ENCODE measurements at places on chromosomes 5 and 9.

DNA sequence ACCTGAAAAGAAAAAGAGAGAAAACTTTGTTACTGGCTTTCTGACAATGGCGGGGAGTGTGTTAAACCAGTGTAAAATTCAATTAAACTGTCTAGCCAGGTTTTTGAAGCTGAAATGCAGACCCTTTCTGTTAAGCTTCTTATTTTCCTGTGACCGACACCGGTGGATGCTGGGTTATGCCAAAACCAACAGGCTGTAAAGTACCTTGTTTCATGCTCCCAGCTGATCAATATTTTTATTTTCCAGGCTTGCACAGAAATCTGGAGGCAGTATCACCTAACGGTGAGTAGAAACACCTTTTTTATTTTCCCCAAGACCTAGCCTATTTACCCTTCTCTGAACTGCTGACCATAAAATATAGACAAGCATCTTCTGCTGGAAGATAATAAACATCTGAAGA is 94.9 kb upstream of the GRHPR start:
- no peak for DNase-seq

- DNase-seq = no peak
These were observed 865.0 kb downstream of the NR2F1-AS1 start for GRCh38 chr5:92715946-92716520.

DNA sequence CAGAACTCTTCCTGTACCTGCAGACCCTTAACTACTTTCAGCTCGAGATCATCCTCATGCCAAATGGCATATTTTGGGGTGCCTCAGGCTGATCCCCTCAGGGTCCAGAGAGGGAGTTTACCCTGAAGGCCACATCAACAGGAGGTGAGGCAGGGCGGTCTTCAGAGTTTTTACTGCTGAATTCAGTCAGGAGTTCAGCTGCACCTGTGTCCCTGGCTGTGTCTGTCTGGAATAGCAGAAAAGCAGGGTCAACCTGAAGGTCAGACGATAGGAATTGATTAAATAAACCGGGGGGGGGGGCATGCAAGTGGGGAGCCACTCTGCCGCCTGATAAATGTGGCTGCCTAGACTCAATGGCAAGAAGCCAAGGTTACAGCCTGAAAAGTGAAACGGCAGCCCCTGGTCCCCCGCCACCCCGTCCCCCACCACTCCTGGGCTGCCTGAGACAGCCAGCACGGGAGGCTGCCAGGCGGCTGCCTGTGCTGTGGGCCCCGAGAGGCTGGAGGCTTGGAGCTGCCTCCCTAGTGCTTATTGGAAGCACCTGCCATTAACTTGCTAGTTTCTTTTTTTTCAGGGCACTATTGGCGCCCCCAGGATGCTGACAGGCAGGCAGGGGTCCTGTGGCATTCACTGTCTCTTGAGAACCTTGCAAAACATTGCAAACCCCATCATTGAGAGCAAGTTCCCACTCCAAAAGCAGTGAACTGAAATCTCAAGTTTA is 182.7 kb upstream of the PPP1R26 start:
- DNase-seq = no peak

- no peak for DNase-seq
These were observed 4.9 kb upstream of the FYB1 start for GRCh38 chr5:39224196-39224761.

GRCh38 chr9:108270051-108270450 is 585.7 kb downstream of the ACTL7B start:
- no peak for DNase-seq

DNA sequence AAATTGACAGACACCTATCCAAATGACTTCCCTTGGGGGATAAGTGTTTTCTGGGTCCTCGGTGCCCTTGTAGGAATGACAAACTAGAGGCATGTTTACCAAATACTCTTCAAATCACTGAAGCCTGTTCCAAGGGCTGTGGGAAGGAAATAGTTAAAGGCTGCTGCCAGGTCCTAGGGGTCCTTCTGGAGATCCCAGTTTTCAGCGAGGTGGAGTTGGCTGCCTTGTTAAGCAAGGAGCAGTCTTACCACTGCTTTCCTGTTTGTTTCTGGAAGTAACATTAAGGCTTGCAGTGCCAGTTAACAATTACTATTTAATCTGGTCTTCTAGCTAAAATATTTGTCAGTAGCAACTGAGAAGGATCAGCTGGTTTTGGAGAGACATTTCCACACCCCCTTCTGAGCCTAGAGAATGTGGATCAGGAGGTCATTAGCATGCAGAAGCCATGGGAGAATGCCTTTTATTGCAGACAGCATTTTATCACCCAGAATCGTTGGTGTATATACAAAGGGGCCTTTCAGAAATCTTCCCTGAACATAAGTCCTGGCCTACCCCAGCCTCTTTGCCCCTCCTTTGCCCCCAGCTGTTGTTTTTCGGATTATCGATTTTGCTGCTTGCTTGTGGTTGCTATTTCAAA is 238.8 kb downstream of the DMAC1 start:
- DNase-seq = no peak
